ENCODE measurements at places on chromosomes 13 and 19.

DNA sequence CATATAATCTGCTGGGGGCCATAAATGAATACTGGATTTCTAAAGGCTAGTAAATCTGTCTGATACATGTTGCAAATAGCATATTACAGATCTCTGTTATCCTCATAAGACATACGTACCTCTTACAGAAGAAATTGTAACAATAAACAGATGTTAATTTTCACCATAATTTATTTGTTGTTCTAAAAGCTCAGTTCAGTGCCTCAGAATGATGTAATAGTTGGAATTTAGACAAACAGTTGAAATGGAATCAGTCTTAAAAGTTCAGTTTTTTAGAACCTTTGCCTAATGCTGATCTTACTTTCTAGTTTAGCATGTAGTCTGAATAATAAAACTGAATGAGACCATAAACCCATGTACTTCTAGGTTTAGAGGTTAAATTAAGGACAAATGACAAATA lies 43.1 kb downstream of the B3GLCT start:
- no peak for ATAC-seq

DNA sequence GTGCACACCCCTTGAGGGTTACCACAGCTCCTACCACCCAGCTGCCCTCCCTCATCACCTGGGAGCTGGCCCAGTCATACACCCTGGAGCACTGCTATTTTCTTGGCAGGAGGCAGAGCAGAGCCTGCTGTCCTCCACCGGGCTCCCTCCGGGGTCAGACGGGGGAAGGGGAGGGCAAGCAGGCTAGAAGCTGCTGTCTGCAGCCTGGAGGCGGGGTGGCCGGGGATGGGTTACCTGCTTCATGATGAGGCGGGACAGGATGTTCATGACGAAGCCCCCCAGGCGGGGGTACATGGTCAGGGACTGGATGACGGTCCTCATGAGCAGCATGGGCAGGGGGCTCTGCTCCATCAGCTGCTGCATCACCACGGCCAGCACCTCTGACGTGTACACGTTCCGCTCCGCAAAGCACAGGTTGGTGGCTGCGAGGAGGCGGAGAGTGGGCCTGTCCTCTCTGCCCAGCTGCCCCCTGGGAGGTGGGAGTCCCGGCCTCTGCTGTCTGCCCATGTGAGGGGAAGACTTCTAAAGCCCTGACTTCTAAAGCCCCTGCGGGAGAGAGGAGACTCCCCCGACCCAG lies 2.7 kb upstream of the RSPH6A start:
- ATAC-seq: peak; percentile 3

DNA sequence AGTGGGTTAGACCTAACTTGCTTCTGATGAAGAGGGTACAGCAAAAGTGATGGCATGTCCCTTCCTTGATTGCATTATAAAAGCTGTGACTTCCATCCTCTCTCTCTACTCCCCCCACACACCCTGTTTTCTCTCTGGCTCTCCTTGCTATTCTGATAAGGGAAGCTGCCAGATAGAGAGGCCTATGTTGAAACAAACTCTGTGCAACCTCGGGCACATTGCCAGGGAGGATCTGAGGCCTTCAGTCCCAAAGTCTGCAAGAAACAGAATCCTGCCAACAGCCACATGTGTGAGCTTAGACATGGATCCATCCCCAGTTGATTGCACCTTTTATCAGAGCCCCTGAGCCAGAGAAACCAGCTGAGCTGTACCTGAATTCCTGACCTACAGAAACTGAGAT lies 44.8 kb upstream of the ARGLU1 start:
- ATAC-seq: no peak

DNA sequence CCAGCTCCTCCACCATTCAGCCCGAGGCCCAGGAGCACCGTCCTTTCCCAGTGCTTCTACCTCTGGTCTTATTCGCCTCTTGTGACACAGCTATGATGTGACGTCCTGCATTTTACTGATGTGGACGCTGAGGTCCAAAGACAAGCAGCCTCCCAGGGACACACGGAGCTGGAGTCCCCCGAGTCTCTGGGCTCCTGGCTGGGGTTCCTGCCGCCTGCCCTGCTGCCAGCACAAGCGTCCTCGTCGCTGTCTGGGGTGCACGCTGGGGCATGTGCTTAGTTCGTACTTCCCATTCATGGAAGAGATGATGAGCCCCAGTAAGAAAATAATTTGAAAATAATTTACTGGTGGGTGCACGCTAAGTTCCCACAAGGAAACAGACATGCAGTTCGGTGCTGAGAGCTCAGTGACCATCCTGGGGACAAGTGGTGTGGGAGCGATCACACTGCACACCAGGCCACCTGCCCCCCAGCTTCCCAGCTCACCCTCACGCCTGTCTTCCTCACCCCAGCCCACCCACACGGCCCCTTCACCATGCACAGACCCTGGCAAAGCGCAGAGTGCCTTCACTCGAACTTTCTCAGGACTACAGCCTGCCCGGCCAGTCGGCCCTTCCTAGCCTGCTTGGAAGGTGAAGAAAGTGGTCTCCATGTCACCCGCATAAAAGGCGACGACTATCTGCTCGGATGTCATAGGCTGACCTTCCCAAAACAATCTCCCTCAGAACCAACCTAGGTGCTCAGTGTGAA lies 14.2 kb upstream of the CFAP97D2 start:
- ATAC-seq: no peak

DNA sequence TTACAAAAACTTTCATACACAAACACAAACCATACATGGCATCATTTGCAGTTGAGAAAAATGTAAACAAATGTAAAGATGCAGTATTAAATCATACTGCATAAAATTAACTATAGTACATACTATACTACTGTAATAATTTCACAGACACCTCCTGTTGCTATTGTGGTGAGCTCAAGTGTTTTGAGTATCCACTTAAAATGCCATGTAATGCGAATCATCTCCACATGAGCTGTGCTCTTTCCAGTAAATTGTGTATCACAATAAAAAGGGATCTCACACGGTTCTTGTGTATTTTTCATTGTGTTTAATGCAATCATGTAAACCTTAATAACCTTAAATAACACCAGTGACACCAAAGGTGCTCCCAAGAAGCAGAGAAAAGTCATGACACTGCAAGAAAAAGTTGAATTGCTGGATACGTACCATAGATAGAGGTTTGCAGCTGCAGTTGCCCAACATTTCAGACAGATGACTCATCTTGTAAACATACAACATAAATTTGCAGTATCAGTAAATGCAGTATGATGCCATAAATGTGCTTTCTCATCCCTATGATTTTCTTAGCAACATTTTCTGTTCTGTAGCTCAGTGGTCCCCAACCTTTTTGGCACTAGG lies 166.6 kb downstream of the RAP2A start:
- ATAC-seq: peak; percentile 85

GRCh38 chr19:18385359-18385674 lies 641 bp upstream of the GDF15 start:
- ATAC-seq: no peak

DNA sequence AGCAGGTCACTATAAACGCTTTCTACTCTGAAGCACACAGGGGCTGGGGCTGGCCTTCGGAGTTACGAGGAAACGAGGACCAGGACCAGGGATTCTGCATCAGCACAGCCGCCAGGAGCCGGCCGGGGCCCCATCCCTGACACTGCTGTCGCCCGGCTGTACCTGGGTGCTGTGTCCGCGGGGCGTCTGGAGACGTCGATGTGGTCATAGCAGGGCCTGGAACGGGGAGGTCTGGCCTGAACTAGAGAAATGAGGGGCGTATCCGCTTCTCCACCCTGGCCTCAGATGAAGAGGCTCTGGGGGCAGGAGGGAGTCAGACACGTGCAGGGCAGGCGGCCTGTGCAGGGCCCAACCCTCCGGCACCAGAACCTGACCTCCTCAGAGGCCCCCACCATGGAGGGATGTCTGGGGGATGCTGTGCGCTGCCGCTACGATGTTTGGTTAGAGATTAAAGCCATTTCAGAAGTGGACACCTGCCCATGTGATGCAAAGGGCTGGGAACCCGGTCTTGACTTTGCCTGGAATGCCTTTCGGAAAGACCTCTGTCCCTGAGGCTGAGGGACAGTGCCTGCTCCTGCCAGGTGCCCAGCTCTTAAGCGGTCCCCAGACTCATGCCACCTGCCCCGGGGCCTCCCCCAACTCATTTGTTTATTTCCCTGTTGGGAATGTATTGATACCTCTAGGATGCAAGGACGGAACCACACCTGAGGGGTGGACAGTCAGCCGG lies 21.4 kb downstream of the GAS6 start:
- no peak for ATAC-seq

- no peak for ATAC-seq
These were observed 90.2 kb downstream of the RAB20 start for GRCh38 chr13:110471156-110471832.

DNA sequence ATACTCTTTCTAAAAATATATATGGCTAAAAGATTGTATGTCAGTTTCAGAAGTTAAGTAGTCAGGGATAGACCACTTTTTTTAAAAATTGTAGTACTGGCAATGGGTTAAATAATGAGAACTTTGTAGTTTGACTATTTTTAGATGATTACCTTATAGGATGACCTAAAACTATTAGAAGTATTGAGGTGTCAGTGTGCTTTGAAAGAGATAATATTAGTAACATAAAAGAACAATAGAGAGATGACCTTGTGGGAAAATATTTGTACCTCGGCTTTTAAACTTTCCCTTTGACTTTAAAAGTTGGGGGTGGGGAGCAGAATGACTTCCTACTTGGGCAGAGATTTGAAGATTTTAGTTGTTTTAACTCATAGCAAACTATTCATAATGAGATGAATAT lies 48.3 kb downstream of the SLAIN1 start:
- ATAC-seq: no peak

- no peak for ATAC-seq
These were observed 191.5 kb upstream of the ZNF536 start for GRCh38 chr19:30180691-30181090.

GRCh38 chr13:112658808-112659207 lies 31.0 kb upstream of the ATP11A start:
- ATAC-seq: no peak

DNA sequence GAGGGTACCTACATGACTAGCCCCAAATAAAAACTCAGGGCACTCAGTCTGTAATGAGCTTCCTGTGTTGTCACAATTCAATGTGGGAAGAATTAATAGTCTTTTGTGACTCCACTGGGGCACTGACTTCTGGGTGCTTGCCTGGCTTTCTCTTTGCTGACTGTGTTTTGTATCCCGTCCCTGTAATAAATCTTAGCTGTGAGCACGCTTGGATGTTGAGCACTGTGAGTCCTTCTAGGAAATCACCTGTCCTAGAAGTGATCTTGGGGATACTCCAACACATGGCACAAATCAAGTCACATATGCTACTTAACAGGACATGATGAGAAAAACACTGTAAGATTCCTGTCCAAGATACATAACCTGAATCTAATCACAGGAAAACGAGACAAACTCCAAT lies 83.0 kb downstream of the USP12 start:
- no peak for ATAC-seq

DNA sequence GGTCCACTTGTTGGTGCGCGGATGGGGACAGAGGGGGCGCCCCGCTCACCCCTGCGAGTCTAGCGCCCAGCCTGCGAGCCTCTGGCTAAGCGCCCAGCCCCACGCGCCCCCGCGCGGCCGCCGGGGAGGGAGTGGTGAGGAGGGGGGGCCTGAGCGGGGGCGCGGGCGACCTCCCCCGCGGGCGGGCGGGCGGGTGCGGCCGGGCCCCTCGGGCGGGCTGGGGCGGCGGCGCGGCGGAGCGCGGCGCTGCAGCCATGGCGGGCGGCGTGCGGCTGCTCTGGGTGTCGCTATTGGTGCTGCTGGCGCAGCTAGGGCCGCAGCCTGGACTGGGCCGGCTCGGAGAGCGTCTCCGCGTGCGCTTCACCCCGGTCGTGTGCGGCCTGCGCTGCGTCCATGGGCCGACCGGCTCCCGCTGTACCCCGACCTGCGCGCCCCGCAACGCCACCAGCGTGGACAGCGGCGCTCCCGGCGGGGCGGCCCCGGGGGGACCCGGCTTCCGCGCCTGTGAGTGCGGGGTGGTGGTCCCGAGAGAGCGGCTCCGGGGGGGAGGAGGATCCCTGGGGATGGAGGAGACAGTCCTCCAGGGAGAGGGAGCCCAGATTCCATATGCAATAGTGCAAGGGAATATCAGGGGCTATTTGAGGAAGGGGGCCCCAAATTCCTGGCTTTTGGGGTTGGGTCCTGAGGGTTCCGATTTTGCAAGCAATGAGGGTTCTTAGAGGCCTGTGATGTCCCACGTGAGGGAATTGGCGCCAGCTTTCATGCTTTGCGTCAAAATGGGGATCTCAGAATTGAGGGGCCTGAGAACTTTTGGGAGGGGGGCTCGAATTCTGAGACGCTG lies at the start of gene LTBP4:
TSS of gene LTBP4 (plus strand) at position 236 of the 841 bp plus-strand sequence. CDS start at position 255, 19 bp downstream.
- peak; percentile 5 for ATAC-seq

DNA sequence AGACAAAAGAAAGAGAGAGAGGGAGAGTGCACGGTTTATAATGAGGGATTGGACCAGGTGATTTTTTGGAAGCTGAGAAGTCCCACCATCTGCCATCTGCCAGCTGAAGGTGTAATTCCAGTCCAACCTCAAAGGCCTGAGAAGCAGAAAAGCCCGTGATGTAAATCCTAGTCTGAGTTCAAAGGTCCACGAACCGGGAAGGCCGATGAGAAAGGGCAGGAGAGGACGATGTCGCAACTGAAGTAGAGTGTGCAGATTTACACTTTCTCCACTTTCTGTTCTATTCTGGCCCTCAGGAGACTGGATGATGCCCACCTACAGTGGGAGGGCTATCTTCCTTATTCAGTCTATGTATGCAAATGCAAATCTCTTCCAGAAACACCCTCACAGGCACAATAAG lies 500.0 kb downstream of the DIAPH3 start:
- ATAC-seq: no peak

DNA sequence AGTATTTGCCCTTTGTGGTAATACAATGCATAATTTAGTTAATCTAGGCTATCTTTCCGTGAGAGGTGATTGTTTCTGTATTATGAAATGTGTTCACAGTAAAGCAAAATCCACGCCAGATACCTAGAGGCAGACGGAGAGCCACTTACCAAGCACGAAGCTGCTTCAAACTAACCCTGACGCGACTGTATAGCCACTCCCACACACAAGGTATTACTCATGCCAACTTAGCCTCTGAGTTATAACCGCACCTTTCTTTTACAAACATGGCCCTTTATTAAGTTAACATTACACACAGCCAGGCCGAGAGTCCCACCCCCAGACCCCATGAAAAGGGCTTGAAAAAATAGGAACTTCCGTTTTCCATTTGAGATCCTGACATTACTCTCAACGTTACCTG lies 185.7 kb downstream of the ABCC4 start:
- no peak for ATAC-seq

- no peak for ATAC-seq
These were observed 9.9 kb upstream of the NCR1 start for GRCh38 chr19:54896036-54896435.

DNA sequence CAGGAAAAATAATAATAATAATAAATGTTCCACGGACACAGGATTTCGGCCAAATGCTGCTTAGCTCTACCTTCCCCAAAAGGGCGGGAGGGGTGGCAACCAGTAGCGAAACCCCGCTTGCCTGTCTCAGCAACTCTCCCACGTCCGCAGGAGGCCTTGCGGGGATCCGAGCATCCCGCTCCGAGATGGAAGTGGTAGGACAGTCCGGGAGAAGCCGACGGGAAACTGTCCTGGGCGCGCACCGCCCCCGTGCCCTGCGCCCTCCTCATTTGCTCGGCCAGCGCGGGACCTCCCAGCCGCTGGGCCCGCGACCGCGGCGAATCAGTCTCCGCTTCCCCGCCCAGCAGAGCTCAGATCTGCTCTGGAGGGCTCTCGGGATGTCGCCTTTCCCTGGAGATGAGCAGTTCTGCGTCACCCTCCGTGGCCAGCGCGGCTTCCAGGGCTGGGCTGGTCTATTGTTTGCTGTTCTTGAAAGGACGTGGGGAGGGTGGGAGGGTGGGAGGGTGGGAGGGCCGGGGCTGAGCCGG lies 48.9 kb upstream of the PABPC3 start:
- peak; percentile 94 for ATAC-seq

GRCh38 chr13:26075498-26075897 lies 23.7 kb upstream of the SHISA2 start:
- ATAC-seq: no peak

- no peak for ATAC-seq
These were observed 6.1 kb downstream of the STK11 start for GRCh38 chr19:1211494-1212234.

Measured in motor neuron (in vitro differentiated cells).